ENCODE measurements at places on chromosomes 3 and 15.

DNA sequence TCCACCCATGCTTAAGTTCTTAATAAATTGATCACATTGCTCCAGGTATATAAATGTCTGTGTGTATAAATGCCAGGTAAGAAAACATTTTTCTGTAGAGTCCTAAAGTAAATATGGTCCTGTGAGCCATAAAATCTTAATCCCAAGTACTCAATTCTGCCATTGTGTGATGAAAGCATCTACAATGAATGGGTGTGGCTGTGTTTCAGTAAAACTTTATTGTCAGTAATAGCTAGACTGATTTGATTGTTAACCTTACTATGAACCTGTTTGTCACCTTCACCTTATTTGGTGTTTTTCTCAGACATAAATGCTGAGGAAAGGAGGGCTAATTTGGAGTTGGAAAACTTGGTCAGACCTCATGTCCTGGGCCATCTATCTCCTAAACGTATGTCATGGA is 683.5 kb upstream of the GRM7 start:
- no peak for DNase-seq

GRCh38 chr15:82138306-82138705 is 92.5 kb upstream of the MEX3B start:
- no peak for DNase-seq

- no peak for DNase-seq
Observed at GRCh38 chr3:194750491-194750828, 64.8 kb downstream of the FAM43A start.

- no peak for DNase-seq
Observed at GRCh38 chr15:53225781-53226180, 435.6 kb upstream of the ONECUT1 start.

- no peak for DNase-seq
Observed at GRCh38 chr3:19901337-19901736, 32.7 kb downstream of the EFHB start.

DNA sequence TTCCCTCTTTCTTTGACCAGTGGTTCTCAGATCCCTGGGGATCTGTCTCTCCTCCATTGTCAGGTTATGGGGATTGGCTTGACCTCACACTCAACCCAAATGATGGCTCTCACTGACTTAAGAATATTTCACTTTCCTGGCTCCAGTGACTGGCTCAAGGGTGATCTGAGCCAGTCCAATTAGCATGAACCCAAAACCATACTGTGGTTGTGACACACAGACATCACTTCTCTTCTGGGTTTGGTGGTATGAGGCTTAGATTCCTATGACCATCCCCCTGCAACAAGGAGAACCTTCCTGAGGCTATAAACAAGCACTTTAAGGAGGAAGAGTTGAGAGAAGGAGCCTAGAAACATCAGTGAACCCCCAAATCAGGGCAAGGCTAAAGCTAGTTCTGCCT is 85.8 kb downstream of the KCNAB1 start:
- DNase-seq = no peak

- DNase-seq = no peak
Observed at GRCh38 chr3:43102773-43103480, 3.0 kb downstream of the POMGNT2 start.

- no peak for DNase-seq
Observed at GRCh38 chr3:116916836-116917235, 207.3 kb downstream of the TUSC7 start.

- no peak for DNase-seq
Observed at GRCh38 chr15:33988384-33988783, 20.1 kb downstream of the CHRM5 start.
